ENCODE measurements at places on chromosomes 4 and X.

- peak; percentile 1 for DNase-seq
Observed at GRCh38 chrX:102985192-102985591, 48.1 kb downstream of the RAB40AL start.

DNA sequence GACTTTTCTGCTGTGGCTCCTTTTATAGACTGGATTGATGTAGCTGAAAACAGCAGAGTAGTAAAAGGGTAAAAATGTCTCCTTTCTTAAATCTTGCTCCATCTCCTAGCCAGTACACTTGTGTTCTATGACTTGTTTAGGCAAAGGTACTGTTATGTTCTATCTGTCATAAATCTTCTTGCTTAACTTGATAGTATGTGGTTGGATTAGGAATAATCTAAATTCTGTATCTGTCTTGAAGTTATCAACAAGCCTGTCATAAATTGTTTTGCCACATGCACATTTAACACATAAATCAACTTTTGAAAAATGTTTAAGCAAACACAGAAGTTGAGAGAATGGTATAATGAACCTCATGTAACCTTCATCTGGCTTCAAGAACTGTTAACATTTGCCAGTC, 157.0 kb downstream of the FRAS1 start:
- DNase-seq = no peak

GRCh38 chr4:141962486-141962885, 326.1 kb downstream of the IL15 start:
- no peak for DNase-seq

- peak; percentile 11 for DNase-seq
Observed at GRCh38 chr4:11741190-11741652, 312.5 kb upstream of the HS3ST1 start.

DNA sequence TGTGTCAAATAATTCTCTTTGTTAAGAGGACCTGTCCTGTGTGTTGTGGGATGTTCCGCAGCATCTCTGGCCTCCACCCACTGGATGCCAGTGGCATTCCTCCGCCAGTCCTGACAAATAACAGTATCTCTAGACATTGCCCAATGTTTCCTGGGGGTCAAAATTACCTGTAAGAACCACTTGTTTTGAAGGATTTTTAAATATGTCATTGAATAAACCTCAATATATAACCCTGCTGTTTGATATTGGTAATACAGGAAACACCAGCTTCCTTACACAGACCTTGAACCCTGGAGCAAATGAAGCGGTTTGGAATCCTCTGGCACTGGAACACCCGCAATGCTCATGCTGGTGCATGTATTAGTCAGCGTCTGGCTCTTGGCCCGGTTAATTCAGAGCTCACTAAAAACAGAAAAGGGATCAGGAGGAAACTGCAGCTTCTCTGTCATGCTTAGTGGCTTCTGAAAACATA, 101.3 kb downstream of the TBL1X start:
- DNase-seq = peak; percentile 38

DNA sequence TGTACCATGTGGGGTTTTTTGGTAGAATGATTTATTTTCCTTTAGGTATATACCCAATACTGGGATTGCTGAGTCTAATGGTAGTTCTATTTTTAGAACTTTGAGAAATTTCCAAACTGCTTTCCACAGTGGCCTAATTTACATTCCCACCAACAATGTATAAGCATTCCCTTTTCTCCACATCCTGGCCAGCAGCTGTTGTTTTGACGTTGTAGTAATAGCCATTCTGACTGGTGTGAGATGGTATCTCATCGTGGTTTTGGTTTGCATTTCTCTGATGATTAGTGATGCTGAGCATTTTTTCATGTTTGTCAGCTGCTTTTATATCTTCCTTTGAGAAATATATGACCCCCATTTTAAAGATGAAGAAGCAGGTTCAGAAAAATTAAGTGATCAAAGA, 153.7 kb downstream of the CBR4 start:
- no peak for DNase-seq

DNA sequence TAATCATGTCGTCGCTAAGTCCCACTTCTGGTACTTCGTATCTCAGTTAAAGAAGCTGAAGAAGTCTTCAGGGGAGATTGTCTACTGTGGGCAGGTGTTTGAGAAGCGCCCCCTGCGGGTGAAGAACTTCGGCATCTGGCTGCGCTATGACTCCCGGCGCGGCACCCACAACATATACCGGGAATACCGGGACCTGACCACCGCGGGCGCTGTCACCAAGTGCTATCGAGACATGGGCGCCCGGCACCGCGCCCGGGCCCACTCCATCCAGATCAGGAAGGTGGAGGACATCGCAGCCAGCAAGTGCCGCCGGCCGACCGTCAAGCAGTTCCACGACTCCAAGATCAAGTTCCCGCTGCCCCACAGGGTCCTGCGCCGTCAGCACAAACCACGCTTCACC, 11.3 kb downstream of the PNCK start:
- peak; percentile 57 for DNase-seq

DNA sequence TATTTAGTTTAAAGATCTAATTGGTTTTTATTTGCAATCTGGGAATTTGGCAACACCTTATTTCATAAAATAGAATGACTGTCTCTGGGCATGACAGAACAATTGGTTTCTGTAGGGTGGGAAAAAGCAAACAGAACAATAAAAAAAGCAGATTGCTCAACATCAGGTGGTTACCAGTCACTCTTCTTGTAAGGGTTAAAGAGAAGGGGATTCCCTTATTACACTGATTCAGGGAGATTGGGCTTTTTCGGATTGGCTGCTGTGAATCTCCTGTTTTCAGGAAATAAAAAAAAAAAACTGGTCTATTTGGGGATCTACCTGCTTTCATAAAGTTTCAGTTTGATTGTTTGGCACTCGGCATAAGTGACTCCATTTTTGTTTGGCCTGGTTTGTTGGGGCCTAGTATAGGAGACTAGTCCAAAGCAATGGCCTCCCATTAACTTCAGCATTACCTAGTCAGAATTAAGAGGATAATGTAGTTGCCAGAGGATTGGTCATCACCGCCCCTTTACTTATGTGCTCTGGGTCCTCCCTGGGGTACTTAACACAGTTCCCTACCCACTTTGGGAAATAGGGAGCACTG, 380.5 kb downstream of the IDS start:
- no peak for DNase-seq

GRCh38 chr4:163121689-163122088, 45.0 kb downstream of the NAF1 start:
- DNase-seq = no peak

- DNase-seq = no peak
Observed at GRCh38 chr4:189767941-189768340, 172.7 kb upstream of the FRG1 start.

- no peak for DNase-seq
Observed at GRCh38 chrX:41273638-41274037, 60.3 kb upstream of the DDX3X start.

GRCh38 chr4:163600727-163601126, 106.2 kb downstream of the TMA16 start:
- no peak for DNase-seq

GRCh38 chrX:153735274-153735673, 10.6 kb downstream of the ABCD1 start:
- no peak for DNase-seq

DNA sequence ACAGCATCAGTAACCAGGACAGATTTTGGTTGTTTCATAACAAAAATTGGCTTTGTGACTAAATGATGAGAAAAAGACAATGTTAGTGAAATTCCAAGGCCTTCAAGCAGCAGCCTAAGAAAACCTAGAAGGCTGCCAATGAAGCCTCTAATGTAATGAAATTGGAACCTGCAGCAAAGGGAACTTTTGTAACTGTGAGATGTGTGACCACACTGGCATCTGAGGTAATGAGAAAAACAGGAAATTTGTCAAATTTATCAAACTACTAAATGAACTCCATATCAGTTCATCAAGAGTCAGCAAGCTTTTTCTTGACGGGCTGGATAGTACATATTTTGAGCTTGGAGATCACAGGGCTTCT, 30.4 kb upstream of the EMCN start:
- no peak for DNase-seq

- no peak for DNase-seq
Observed at GRCh38 chr4:87910795-87911194, 64.7 kb upstream of the SPP1 start.
